ENCODE measurements at places on chromosomes 7 and 10.

DNA sequence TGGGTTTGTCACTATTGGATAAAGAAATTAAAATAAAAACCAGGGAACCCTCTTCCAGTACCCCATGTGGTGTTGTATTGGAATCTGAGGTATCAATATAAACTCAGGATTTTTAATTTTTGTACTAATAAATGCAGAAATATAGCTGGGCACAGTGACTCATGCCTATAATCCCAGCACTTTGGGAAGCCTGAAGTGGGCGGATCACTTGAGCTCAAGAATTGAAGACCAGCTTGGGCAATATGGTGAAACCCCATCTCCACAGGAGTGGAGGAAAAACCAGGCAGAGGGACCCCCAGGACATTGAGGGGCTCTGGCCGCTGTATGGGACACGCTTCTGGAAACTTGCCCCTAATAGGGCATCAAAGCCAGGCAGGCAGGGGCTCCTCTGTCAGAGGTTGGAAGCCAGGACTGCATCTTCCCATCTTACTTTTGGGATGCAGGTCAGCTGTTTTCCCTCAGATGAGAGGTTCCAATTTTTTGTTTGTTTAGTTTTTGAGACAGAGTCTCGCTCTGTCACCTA is 11.1 kb downstream of the ADIRF start:
- no peak for DNase-seq

GRCh38 chr7:54841772-54842697 is 83.0 kb upstream of the SEC61G start:
- DNase-seq: no peak

DNA sequence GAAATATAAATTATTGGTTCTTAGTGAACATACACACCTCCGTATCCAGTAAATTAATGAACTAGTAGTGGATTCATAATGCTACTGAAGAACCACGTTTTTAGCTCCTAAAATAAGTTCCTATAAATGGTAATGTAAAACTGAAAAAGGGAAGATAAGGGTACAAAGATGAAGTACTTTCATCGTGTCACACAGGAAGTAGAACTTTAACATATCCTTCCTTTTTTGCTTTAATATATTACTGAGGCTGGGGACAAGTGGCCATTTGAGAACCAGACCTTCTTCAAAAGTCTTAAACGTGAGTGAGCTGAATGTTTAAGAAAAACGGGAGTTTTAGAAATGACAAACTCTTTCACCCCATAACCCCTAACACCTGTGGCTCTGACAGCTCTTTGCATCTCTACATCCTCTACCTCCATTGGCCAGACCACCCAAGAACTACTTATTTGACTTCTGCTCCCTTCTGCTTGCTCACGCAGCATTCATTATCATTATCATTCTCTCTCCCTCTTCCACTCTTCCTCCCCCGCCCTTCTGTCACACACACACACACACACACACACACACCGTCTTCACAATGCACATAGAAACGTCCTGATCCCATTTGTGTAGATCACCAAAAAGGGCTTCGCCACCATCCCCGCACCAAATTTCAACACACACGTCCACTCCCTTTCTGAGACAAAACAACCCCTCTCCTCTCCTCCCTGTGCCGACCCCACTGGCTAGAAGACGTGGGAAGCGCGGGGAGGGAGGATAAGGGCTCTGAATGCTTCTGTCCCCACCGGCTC is 677 bp downstream of the SKAP2 start:
- peak; percentile 73 for DNase-seq

DNA sequence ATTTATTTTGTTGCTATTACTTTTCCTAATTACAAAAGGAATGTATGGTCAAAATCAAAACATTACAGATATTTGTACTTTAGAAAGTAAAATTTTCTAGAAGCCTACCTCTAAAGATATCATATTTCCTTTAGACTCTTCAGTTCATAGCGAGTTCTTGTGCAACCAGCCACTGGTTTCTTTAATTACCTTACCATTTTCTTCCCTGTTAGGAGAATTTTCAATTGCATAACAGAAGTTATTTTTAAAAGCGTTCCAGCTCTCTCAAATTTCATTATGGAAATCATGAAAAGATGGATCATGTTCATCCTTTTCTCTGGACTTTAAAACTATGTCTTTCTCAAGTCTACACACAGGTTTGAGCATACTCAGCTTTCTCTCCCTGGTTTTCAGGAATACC is 5.0 kb upstream of the TRUB1 start:
- DNase-seq: no peak

GRCh38 chr7:91248996-91249395 is 15.2 kb upstream of the FZD1 start:
- DNase-seq: no peak

- DNase-seq: no peak
Measured at GRCh38 chr7:112881-113280, 79.5 kb upstream of the FAM20C start.

DNA sequence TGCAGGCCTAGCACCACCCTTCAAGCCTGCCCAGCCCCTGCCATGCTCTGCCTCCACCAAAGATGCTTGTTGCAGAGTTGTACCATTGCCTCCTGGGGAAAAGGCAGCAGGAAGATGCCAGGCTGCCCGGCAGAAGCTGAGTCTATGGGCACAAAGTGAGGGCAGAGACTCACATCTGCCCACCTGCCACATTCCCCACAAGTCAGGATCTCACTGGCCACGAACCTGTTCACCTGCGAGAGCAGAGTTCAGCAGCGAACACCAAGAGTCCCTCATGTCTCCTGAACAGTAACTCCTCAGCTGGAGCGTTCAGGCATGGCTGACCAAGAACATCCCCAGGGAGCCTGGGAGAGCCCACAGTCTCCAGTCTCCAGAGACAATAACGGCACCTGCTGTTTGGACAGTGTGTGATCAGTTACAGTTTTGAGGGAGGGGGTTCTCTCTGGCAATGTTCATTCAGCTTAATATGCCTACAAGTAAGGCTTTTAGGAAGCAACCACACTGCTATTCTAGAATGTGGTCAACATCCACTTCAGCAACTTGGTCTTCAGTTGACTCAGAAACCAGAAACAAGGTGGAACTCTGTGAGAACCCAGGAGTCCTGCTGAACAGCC is 78.5 kb downstream of the GRID1 start:
- no peak for DNase-seq

DNA sequence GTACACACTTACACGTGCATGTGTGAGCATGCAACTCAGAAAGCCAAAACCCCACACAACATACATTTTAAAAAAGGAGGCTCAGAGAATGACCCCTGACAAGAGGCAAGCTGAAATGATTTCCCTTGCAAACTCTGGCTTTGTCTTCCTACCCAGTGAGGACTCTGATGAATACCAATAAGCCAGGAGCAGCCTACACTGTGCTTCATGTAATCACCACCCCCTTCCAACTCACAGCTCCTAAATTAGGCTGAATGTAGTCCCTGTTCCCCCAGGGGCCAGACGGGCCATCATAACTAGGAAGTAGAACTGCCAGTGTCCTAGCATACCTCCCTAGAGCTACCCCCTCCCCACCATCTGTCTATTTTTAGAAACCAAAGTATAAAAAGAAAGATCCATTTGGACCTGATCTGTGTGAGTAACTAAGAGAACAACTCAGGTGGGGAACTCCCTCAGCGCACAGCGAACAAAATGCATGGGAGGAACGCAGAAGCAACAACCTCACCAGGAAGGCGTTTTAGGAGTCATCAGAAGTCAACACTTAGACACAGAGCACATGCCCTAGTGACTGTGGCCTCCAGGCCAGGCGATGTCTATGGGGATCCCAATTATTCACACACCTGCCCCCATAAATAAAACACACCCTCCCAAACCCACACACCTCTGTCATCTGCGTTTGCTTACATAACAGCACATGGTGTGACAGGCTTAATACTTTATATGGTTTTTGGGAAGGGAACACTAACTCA is 1.9 kb downstream of the DGKI start:
- DNase-seq: no peak

GRCh38 chr10:19974138-19974537 is 157.9 kb downstream of the PLXDC2 start:
- DNase-seq: no peak

- DNase-seq: peak; percentile 22
Measured at GRCh38 chr7:35905555-35905954, 104.7 kb downstream of the SEPTIN7 start.

- DNase-seq: no peak
Measured at GRCh38 chr10:78178397-78178796, 144.7 kb downstream of the RPS24 start.

DNA sequence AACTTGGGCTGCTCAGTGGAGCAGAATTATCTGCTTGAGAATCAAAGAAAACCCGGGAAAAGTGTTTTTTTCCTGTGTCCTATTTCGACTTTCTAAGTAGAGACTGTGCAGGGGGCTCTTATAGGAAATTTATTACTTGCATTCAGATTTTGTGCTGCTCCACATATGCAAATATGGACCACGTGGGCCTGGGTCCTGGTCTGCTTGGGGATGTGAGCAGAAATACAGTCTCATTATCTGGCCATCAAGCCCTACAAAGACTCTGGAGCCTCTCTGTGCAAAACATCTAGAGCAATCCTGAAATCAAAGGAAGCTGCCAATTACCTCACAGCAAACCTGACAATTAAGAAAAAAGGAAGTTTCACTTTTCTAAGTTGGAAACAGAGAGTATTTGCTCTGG is 216.9 kb downstream of the LRMDA start:
- no peak for DNase-seq

DNA sequence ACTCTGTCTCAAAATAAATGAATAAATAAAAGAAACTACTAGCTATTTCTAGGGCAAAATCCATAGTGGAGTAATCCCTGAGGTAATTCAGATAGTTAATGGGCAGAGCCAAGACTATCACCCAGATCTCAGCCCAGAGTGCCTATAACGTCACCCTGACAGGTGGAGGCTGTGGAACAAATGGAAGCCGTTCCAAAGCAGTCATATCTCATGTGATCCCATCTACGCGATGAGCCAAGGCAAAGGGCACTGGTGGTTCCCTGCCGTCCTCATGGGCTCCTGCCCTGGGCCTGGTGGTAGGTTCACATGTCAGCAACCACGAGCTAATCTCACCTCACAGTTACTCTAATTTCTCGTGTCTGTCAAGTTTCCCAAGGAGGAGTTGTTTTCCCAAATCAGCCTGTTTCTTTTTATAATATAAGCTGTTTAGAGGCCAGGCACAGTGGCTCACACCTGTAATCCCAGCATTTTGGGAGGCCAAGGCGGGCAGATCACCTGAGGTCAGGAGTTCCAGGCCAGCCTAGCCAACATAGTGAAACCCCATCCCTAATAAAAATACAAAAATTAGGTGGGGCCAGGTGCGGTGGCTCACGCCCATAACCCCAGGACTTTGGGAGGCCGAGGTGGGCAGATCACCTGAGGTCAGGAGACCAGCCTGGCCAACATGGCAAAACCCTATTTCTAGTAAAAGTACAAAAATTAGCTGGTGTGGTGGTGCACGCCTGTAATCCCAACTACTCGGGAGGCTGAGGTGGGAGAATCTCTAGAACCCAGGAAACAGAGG is 22.5 kb upstream of the ASCC1 start:
- DNase-seq: no peak

DNA sequence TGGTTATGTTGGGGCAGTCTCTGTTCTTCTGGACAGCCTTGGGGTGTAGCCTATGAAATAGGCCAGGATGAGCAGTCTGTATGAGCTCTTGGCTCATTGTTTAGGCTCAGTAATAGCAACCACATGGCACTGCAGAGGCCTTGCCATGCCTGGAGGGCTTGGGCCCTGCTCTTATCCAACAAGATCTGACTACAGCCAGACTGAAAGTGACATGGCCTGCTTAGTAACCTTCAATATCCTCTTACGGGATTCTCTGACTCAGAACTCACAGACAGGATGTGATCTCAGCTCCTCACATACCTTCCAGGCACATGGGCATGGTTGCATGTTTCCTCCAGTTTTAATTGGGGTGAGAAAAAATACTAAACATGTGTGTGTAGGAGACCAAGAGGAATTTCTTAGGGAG is 289.3 kb downstream of the PTEN start:
- peak; percentile 49 for DNase-seq

DNA sequence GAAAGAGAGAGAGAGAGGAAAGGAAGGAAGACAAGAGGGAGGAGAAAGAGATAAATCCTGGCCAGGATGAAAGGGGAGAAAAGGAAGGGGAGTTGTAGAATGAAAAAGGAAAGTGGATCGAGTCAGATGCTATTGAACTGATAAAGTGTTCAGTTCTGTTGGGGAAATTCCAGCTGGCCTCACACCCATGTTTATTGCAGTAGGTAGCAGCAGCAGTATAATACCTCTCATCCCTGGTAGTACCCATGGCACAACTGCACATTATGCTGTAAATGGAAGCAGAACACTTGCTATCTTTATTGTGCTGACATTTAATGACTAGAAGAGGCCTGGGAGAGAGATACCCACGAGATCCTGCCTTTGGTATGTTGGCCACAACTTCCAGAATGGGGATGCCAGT is 178.1 kb downstream of the EVX1 start:
- DNase-seq: no peak

DNA sequence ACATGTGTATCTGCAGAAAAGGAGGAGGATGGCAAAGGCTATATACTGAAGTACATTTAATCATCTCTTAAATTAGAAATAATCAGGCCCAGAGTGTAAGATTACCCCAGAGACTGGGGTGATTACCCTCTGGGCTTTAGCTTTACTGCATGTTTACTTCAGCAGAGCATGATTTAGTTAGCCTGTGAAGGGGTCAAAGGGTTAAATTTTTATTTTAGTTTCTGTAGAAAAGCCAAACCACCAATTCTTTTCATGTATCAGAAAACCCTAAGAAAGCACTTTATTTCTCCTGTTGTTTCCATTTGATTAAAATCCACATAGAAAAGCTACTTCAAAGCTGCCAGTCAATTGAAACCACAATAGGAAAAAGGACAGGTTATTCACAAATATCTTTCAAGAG is 101.5 kb upstream of the LSM8 start:
- no peak for DNase-seq

GRCh38 chr7:20602306-20602705 is 13.2 kb upstream of the ABCB5 start:
- DNase-seq: no peak

DNA sequence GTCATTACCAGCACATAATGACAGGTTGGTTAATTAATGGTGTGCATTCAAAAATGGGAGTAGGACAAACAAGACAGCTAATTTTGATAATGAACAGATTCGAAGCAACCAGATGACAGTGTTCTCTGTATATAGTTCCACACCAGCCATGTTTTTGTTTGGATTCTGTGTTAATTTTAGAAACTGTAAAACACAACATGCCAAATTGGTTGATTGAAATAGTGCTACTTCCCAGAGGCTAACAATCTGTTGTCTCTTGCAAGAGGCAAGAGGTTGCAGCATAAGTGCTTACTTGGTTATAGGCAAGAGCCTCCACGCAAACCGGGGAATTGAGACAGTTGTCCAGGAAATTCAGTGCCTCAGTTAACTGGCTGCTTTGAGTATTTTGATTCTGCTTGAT is 170.2 kb upstream of the HABP2 start:
- no peak for DNase-seq

DNA sequence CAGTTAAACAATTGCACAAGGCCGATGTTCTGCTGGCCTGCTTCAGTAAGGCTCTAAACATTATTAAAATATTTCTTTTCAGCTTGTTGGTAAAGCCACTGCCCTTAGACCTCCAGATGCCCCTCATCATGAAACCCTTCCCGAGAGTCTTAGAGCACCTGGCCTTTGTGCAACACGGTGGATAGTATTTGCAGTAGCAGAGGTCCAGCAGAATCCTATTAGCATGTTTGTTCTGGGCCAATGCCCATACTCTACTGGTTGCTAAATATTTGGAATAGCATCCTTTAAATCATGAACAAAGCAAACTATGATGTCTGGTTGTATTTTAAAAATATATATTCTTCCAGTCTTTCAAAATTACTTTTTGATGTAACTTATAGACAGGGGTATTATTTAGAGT is 584.6 kb downstream of the CNTNAP2 start:
- no peak for DNase-seq

Data from Caki2 (cell line).